ENCODE measurements at places on chromosomes 5 and 9. TPM values are rescaled to one million over a fixed set of nuclear protein-coding genes. Genes with fewer than 3 reads are reported as not detected.

DNA sequence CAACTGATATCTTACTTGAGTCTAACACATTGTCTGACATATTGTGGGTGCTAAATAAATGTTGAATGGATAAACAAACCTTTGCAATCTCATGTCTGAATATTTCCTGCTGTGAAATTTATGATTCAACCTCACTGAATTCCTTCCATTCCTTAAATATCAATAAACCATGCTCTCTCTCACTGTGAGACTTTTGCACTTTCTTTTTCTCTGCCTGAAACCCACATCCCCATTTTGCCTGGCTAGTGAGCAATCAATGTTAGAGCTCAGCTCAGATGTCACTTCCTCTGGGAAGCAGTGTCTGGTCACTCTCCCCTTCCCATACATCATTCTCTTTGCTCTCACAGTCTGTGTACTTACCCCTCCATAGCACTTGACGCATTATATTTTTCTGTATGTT is 383.7 kb upstream of the TRPC7 start:
- DNase-seq: no peak

DNA sequence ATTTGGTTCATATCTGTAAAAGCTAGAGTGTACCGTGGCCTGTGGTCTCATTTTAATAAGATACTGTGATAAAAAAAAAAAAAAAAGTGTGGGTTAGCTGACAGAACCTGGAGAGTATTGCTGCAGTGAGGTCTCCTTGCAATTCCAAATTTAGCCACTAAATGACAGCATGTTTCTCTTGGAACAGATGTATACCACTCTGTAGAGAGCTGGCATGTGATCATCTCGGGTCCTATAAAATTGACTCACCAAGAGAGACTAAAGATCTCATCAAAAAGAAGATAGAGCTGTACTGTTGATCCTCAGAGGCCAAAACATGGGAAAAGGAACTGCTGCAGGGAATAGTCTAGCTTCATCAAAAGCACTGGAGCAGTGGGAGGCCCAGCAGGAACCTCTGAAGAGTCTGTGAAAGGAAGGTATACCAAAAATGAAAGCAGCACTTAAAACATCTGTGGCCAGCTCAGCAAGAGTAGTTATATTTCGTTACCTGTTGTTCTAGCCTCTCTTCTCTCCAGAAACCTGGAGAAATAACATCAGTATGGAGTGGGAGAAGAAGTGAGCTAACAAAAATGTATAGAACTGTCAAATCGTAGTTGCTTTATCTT is 826.8 kb downstream of the EFNA5 start:
- DNase-seq: no peak

DNA sequence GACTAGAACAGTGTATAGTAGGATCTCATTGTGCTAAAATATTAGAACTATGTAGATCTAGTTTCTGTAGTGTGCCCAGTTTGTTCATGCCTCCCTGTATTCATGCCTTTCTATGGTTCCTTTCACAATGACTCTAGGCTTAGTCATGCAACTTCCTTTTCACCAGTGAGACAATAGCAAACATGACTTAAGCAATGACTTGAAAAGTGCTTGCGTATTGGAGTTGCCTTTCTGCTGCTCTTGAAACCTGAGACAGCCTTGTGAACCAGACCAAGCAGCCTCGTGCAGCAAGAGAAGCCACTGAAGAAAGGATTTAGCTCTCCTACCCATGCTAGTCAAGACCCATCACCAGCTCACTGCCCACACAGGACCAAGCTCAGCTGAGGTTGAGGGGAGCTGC is 294.5 kb upstream of the TAS2R1 start:
- no peak for DNase-seq

MARCHF3 gene
- total RNA-seq: 5.7 TPM

RALGDS gene
- total RNA-seq: 449 TPM

PIP5K1B gene
- total RNA-seq: 0.27 TPM

SOHLH1 gene
- total RNA-seq: not detected

DNA sequence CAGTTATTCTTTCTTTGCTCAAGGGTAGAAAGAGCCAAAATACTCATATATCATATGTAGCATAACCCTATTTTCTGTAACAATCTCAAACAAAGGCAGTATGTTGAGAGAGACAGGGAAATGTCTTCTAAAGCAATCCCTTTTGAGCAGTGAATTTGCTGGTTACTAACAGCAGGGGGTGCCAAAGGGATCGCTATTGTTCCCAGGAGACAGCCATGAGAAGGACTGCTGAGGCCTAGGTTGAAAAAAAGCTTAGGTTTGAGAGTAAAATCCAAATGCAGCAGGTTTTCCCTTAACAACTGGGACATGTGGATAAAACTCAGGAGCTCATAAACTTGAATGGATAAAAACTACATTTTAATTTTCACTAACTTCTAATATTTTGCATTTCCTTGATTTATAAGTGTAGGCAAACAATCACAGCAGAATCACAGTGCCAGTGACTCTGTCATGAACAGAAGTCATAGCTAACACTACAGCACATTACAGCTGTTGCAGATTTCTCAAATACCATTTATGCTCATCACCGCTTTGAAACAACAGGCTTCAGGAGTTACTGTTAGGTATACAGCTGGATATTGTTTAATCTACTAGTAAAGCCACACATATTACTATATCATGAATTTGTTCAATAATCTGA is 148.4 kb downstream of the MAPKAP1 start:
- DNase-seq: peak; percentile 46

PCDHGA8 gene
- total RNA-seq: 7.2 TPM
